Right lung (tissue), 10 donors: ENCODE measurements at places on chromosomes 7 and 10. TPM values are rescaled to one million over a fixed set of nuclear protein-coding genes. Genes with fewer than 3 reads are reported as not detected.
A peak's percentile ranks its signal among the peaks of the same experiment; 100 is the strongest.

GRCh38 chr7:2241580-2242540 lies at the start of the genes MRM2 and NUDT1:
TSS of gene MRM2 (minus strand) at chr7:2242205. CDS start at chr7:2242169, 36 bp downstream.
TSS of gene NUDT1 (plus strand) at chr7:2242226. CDS start at chr7:2244575, 2,349 bp downstream.
- peak; percentile 75 for DNase-seq

- DNase-seq = no peak
Observed at GRCh38 chr7:93945756-93946535, 24.4 kb downstream of the GNG11 start.

DNA sequence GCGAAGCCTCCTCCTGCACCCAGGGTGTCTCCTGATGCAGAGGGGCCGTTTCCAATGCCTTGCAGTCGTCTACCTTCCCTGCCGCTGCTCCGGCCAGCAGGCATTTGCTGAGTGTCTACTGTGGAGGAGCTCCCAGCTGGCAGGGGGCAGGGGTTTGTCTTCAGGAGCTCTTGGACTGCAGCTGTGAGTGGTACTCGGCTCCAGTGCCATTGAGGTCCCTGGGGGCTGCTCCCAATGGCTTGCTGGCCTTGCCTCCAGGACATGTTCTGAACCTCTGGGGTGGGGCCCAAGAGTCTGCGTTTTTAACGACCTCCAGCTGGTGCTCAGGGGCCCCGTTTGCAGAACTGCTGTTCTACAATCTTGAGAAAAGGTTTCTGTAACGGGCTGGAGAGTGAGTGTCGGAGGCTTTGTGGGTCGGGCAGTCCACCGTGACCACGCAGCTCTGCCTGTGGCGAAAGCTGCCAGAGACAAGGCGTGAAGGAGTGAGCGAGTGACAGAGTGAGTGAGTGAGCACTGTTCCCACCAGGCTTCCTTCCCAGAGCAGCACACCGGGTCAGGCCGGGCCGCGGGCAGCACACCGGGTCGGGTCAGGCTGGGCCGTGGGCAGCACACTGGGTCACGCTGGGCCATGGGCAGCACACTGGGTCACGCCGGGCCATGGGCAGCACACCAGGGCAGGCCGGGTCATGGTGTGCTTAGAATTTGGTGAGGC lies 520.2 kb downstream of the PTPRN2 start:
- DNase-seq = no peak

GRCh38 chr10:7587168-7587864 lies 79.5 kb downstream of the ITIH5 start:
- no peak for DNase-seq

DNA sequence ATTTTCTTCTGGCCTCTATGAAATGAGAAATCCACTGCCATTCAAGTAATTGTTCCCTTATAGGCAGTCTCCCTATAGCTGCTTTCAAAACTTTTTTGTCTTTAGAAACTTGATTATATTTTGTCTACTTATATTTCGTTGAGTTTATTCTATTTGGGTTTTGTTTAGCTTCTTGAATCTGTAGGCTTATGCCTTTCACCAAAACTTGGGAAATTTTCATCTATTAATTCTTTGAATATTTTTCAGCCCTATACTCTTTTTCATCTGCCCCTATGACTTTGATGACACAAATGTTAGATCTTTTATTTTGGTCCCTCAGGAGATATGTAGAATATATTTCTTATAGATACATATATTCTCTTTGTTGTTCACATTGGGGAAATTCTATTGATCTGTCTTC lies 48.3 kb upstream of the HHEX start:
- DNase-seq = no peak

- peak; percentile 23 for DNase-seq
Observed at GRCh38 chr7:90111-91063, 102.0 kb upstream of the FAM20C start.

GRCh38 chr10:13118784-13119410 lies 18.9 kb downstream of the OPTN start:
- no peak for DNase-seq

GRCh38 chr7:157808042-157808441 lies 471.2 kb downstream of the DNAJB6 start:
- DNase-seq = no peak

GRCh38 chr10:79193694-79194382 lies 125.1 kb downstream of the ZMIZ1 start:
- no peak for DNase-seq

- no peak for DNase-seq
Observed at GRCh38 chr10:78925800-78926319, 142.9 kb upstream of the ZMIZ1 start.

DNA sequence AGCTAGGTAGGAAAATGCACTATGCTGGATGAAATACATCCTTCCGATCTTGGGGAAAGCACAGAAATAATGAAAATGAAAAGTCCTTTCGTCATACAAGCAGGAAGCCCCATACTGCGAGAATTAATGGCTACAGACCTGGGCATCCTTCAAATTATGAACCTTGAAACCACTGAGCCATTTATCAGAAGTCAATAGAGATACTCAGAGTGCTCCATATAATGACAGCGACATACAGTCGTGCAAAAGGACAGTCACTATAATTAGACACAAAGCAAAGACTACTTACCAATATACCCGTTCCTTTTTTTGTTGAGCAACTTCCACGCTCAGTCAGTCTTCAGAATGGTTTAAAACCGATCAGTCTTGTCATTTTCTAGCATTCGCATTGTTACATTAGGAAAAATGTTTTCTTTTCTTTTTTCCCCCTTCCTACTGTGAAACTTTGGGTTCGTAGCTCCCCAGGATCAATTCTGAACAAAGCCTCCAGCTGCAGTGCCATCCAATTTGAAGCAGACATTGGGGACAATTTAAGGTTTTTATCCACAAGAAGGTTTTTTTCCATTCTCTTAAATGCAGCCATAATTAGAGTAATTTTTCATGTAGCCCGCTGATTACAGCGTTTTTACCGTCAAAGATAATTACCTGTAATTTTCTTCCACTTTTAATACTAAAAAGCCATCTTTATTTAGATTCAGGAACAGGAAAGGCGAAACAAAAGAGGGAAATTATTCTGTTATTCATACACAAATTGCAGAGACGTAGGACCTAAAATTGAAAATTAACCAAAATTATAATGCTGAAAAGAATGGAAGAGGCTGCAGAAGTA lies 6.4 kb downstream of the DLX6 start:
- DNase-seq = no peak

GRCh38 chr10:103111031-103111917 lies 81.8 kb downstream of the NT5C2 start:
- DNase-seq = no peak

DNA sequence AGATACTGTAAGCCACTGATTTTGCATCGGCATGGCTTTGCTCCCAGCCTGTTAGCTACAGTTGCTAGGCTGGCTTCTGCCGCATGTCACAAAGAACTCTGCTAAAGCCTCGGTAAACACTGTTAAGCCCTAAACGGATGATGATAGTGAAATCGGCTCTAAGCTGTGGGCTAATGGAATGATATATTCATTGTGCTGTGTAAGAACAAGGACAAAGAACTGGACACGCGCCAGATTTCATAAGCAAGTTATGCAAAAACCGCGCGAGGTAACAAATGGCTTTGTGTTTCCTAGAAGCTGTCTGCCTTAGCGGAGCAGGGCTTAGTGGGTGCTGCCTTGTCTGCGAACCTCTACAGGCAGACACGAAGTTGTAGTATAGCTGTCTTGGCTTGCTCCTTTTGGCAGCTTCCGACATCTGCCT lies 331.3 kb upstream of the COBL start:
- peak; percentile 39 for DNase-seq

DNA sequence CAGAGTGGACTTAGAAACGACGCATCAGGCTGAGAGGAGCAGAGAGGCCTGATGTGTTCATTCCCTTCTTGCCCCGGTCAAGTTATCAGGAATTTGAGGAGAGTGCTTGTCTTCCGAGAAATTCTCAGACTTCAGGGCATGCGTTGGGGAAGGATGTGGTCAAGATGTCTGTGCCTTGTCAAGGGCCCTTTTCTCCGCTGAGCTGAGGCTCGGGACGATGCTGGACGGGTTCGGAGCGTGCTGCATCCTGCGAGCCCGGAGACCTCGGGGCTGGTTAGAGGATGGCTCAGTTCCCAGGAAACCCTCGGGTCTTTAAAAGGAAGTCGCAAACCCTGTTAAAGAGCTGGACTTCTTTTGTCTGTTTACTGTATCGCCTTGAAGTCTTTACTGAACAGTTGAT lies 325.4 kb downstream of the ADARB2 start:
- DNase-seq = no peak

DNA sequence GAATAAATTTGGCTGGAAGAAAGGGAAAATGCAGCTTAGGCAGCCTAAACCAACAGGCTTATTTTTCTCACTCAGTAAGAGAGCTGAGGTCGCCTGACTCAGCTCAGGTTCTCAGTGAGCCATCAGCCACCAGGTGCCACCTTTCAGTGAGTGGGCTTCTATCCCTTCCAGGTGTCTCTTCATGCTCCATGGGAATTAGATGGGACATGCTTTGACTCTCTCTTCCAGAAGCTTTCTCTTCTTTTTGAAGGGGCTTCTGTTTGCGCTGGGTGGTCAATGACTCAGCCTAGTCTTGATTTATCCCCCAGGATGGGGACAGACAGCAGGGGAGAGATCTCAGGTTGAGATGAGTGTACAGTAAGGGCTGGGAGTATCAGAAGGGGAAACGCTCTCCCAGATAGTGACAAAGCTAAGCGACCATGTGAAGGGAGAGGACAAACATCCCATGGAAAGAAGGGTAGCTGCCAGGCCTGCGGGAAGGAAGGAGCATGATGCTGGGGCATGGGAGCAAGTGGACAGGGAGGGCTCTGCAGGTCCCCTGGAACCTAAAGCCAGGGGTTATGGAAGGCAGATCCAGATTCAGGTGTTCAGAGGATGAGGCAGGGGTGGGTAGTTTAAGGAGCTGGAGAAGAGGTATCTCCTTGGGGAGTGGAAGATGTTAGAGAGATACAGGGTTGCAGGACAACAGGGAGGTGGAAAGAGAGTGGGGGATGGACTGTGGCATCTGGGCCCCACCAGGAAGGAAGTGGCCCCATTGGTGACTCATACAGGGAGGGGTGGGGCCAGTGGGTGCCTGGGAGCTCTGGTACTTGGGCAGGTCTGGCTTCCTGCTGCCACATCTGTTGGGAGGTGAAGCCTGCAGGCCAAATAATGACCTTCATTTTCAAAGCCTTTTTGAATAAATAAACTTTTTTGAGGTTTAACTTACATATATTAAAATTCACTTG lies 32.5 kb downstream of the OGDH start:
- DNase-seq = no peak

GRCh38 chr7:27315066-27315465 lies 72.5 kb downstream of the EVX1 start:
- DNase-seq = no peak

- no peak for DNase-seq
Observed at GRCh38 chr10:92567952-92568600, 5.8 kb downstream of the IDE start.

GRCh38 chr10:31961277-31962074 lies 32.8 kb upstream of the ARHGAP12 start:
- DNase-seq = peak; percentile 23

DNA sequence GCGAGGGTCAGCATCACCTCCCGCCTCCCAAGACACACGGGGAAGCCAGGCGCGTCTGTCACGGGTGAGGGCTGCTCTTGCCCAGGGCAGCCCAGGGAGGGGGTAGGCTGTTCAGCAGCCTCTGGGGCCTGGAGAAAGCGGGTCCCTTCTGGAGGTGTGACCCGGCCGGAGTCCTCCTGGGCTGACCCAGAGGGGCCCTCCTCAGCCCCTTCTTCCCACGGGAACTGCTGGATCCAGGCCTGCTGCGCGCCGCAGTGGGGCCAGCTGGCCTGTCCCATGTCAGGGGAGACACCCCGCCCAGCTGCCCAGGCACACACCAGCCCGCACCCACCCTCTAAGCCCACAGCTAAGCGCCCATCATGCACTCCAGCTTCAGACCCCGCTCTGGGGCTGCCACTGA lies 41.8 kb downstream of the INSIG1 start:
- DNase-seq = no peak

GRCh38 chr7:66953044-66953427 lies 32.0 kb downstream of the TMEM248 start:
- no peak for DNase-seq

DNA sequence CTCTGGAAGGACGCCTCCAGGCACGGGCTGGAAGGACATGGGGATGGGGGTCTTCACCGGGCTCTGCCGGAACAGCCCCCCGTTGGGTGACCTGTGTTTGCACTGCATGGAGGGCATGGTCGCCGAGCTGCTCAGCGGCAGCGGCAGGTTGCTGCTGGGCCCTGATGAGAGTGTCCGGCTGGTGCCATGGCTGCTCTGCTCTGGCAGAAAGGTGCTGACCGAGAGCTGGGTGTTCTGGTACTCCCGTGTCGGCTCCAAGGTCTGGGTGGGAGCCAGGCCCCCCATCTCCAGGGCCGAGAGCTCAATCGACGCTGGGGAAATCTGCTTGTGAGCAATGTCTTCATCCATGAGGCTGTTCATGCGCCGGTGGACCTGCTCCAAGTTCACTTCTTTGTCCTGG lies 764.3 kb downstream of the GRID1 start:
- no peak for DNase-seq

DNA sequence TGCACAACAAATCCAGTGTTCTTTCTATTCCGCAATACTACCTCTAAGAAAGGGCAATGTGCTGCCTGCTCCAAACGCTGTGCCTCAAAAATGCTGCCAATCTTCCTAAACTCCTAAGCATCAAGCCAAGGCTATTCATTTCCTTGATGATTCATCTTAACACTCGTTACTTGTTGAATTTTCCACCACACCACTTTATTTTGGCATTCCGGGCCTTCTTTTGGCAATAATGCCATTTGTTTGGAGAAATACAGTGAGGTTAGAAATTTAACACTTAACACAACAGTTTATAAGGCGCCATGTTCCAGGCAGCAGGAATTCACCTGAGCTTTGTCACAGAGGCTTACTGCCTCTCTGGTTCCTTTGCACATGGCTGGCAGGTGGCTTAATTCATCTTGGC lies 82.6 kb upstream of the ABCB5 start:
- DNase-seq = no peak

DNA sequence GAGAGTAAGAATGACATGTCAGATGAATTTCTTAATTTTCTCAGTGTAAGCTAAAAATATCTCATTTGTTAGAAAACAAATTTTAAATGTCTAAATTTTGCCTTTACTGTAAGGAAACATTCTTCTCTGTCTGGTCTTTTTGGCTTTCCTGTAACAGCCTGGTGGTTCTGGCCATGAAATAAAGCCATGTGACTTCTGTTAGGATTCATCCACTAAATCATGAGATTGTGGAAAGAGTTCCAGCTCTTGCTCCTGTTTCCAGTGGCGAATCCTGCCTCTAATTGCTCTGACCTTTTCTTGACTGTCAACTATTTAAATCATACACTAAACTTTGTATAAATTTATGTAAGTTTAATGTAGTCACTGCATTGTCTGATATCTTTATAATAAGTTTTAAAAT lies 398.5 kb upstream of the AKR1E2 start:
- no peak for DNase-seq

- no peak for DNase-seq
Observed at GRCh38 chr10:21753497-21754270, 219.7 kb downstream of the MLLT10 start.

The OR2A12 gene
- polyA plus RNA-seq = 0.03 TPM

The SLC16A12 gene
- 1.2 TPM for polyA plus RNA-seq

The SAP25 gene
- 5.9 TPM for polyA plus RNA-seq

The SYNPO2L gene
- 0.80 TPM for polyA plus RNA-seq

The ZNF746 gene
- 13.4 TPM for polyA plus RNA-seq

The CRTAC1 gene
- 7.1 TPM for polyA plus RNA-seq

The FAM25C gene
- not detected for polyA plus RNA-seq

The WDR86 gene
- polyA plus RNA-seq = 30.5 TPM
